HuH-7.5 (cell line): ENCODE measurements at places on chromosomes 7 and 10.

DNA sequence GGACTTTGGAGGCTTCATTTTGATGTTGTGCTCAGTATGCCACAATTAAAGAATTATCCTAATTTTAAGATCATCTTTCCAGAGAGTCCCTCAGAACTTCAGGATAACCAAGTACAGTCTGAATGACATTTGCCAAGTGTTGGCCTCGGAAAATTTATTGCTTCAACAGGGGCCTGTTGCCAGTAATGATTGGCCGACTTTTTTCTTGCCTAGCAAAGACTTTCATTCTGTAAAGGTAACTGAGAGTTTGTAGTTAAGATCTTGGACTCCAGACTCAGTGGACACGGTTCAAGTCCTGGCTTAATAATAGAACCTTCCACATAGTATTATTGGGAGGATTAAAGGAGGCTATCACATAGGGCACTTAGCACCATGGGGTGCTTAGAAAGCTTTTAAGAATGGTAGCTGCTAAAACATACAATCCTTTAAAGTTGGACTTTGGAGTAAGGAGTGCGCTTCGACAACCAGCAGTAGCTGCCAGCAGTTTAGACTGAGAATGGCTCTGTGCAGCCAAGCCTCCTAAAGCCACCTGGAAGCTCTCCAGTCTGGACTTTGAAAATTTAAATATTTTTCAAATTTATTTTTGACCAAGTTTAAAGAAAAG lies 90.0 kb downstream of the PLCE1 start:
- DNase-seq = no peak

- no peak for DNase-seq
Observed at GRCh38 chr10:124676416-124677062, 67.6 kb downstream of the FAM53B start.

DNA sequence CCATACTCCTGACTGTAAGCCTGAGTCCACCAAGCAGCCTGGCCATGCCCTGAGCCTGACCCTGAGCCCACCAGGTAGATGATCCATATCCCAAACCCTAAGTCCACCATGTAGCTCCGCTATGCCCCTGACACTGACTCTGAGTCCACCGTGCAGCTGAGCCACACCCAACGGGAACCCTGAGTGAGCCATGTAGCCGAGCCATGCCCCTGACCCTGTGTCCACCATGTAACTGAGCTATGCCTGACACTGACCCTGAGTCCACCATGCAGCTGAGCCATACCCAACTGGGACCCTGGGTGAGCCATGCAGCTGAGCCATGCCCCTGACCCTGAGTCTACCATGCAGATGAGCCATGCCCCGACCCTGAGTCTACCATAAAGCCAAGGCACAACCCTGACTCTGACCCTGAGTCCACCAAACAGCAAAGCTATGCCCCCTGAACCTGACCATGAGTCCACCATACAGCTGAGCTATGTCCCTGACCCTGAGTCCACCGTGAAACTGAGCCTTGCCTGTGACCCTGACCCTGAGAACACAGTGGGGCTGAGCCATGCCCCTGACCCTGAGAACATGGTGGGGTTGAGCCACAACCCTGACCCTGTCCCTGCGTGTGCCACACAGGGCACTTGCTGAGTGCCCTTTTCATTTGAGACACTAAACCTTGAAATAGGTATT lies 299.8 kb downstream of the TNS3 start:
- DNase-seq = no peak

- no peak for DNase-seq
Observed at GRCh38 chr10:69391158-69391557, 25.6 kb downstream of the TACR2 start.
